ENCODE measurements at places on chromosomes 4 and X. TPM values are rescaled to one million over a fixed set of nuclear protein-coding genes. Genes with fewer than 3 reads are reported as not detected.

Gene LRIT3
- not detected for total RNA-seq

Gene HSD17B11
- total RNA-seq = 4.2 TPM

Gene CPZ
- 0.83 TPM for total RNA-seq

Gene SLIT2
- 5.2 TPM for total RNA-seq

- DNase-seq = no peak
Observed at GRCh38 chr4:8283161-8283560, 13.6 kb downstream of the HTRA3 start.

DNA sequence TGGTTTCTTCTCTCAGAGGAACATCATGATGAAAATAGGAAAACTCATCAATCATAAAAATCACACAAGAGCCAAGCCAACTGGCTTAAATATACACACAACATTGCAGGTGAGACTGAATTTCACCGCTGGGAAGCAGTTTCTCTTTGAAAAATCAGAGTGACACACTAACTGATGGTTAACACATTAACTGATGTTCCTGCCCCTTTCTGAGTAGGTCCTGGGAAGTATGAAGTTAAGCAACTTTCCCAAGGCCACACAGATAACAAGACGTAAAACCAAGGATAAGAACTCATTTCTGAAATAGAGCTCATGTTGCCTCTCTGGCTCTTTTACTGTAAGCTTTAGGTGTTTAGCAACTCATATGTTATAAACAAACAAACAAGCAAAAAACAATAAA is 813.7 kb upstream of the HS3ST1 start:
- no peak for DNase-seq

Data from esophagus squamous epithelium (tissue), 5 donors.